Spinal cord (tissue), 10 donors: ENCODE measurements at places on chromosomes 16 and 17. TPM values are rescaled to one million over a fixed set of nuclear protein-coding genes. Genes with fewer than 3 reads are reported as not detected.

Gene HSD17B2
- 0.80 TPM for polyA plus RNA-seq

Gene TGFB1I1
- polyA plus RNA-seq: 15.8 TPM

Gene GSE1
- 40.6 TPM for polyA plus RNA-seq

Gene SULT1A4
- polyA plus RNA-seq: 16.1 TPM

Gene HID1
- 51.1 TPM for polyA plus RNA-seq

Gene HSD17B1
- 6.8 TPM for polyA plus RNA-seq

Gene CA5A
- polyA plus RNA-seq: 0.27 TPM

Gene AHSP
- 4.2 TPM for polyA plus RNA-seq

Gene NFE2L1
- 148 TPM for polyA plus RNA-seq

Gene C17orf50
- polyA plus RNA-seq: 1.6 TPM

Gene KRTAP4-9
- not detected for polyA plus RNA-seq

Gene ABCC11
- polyA plus RNA-seq: 0.59 TPM

Gene SLC7A5
- polyA plus RNA-seq: 109 TPM

Gene BHLHA9
- 1.7 TPM for polyA plus RNA-seq

Gene ST3GAL2
- polyA plus RNA-seq: 33.7 TPM

Gene STX4
- polyA plus RNA-seq: 91.6 TPM

Gene CD300E
- polyA plus RNA-seq: not detected

Gene MT1M
- polyA plus RNA-seq: 6.6 TPM

Gene RAB26
- 26.8 TPM for polyA plus RNA-seq

Gene PLXDC1
- 38.6 TPM for polyA plus RNA-seq

Gene TBX2
- polyA plus RNA-seq: 7.6 TPM

Gene RNF43
- polyA plus RNA-seq: 0.92 TPM

Gene CACNG3
- 18.3 TPM for polyA plus RNA-seq

Gene CARD14
- polyA plus RNA-seq: 1.3 TPM

Gene PNMT
- polyA plus RNA-seq: 6.2 TPM
